ENCODE measurements at places on chromosomes 7 and 10.

- DNase-seq, result no peak
Observed at GRCh38 chr10:100448951-100449350, 13.9 kb upstream of the WNT8B start.

DNA sequence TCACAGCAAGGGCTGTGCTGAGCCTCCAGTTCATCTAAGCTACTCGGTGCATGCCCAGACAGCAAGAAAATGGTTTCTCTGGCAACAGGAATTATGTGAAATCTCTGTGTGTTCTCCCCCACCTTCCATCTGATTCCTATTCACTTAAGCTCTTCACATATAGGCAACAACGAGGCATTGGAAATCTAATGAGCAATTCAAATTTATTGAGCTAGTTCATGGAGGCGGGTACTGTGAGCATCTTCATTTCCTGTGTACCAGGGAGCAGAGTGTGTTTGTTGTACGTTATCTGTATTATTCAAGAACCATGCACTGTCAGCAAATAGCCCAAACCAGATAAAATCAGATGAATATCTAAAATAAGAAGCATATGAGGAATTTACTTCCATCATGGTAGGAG, 739.1 kb downstream of the MAGI2 start:
- DNase-seq, result no peak

- DNase-seq, result no peak
Observed at GRCh38 chr7:10874666-10875065, 99.0 kb upstream of the PHF14 start.

DNA sequence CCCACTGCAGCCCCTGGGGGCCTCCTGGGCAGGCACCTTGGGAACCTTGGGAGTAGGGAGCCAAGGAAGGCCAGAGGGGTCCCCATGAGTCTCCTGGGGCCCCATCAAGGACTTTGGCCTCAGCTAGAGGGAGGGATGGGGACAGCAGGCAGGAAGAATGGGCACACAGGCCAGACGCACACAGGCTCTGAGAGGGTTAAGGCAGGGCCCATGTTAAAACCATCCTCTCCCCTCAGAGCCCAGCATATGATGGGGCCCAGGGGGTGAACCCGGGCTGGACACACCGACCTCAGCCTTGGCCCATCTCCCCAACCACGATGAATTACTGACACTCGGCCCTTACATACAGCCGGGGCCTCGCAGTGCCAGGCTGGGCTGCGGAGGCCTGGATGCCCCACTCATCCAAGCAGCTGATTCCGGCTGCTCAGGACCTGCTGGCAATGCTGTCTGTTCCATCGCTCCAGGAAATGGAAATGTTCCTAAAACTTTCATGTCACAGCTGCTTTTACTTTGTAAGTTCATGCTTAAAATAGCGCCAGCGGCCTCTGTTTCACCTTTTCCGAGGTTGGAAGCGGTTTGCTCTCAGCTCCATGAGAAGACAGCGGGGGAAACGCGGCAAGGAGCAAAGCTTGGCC, 17.3 kb upstream of the INPP5A start:
- no peak for DNase-seq

- DNase-seq, result no peak
Observed at GRCh38 chr7:142586611-142587010, 162.7 kb upstream of the PRSS1 start.

DNA sequence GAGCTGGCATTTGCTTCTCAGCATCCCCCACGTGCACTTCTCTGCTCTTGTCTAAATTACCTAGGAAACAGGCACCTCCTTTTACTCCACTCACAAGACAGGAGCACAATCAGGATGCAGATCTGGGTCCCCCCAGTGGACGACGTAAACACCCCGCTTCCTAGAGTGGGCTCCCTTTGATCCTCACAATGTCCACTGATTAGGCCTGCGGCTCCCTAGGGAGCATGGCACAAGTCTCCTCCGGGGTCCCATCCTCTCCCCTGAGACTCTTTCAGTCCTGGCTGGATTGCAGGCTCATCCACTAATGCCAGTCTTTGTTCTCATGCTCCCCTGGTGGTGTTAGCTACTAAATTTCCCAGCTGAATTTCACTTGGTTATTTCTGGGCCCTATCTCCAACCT, 98.3 kb downstream of the GLI3 start:
- DNase-seq, result no peak

DNA sequence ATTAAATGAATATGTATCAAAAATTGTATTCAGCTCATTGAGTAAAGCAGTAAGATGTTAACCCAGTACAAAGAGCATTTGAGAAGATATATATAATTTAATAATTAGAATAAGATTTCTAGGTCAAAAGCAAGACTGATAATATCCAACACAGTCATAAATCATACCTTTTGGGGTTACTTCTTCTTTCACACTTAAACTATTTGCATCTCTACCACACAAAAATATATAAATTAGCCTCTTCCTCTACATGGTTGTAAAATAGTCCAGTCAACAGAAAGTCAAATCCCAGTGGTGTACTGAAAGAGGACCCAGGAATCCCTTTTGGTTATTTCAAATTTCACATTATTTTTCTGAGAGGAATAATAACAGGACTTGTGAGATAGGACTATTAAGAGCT, 204.6 kb upstream of the INHBA start:
- no peak for DNase-seq

- no peak for DNase-seq
Observed at GRCh38 chr10:94349327-94349726, 13.4 kb downstream of the NOC3L start.

- no peak for DNase-seq
Observed at GRCh38 chr10:80064120-80064886, 14.2 kb upstream of the TMEM254 start.

DNA sequence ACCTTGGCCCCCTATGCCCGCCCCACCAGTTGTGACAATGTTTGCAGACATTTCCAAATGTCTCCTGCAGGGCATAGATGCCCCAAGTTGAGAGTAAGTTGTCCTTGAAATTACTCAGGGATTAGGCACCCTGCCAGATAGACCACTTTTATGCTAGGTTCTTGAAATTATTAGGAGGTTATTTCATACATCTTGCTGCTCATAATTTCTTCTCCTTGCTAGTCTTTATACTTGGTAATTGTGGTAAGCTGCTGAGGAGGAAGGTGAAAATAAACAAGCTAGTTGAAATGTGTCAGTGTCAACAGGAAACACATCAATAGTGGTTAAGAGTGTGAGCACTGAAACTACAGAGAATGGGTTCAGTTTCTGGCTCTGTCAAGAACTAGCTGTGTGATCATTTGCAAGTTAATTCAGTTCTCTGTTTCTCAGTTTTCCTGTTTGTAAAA, 63.7 kb upstream of the AOAH start:
- no peak for DNase-seq

DNA sequence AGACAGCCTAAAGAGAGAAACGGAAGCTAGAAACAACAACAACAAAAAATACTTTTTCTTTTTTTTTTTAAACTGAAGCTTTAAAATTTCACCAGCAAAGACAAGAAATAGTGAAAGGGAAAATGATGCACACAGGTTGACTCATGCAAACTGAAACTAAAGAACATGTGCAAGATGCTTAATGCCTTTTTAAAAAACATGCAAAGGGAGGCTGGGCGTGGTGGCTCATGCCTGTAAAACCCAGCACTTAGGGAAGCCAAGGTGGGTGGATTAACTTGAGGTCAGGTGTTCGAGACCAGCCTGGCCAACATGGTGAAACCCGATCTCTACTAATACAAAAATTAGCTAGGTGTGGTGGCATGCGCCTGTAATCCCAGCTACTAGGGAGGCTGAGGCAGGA, 15.1 kb upstream of the CUBN start:
- no peak for DNase-seq

DNA sequence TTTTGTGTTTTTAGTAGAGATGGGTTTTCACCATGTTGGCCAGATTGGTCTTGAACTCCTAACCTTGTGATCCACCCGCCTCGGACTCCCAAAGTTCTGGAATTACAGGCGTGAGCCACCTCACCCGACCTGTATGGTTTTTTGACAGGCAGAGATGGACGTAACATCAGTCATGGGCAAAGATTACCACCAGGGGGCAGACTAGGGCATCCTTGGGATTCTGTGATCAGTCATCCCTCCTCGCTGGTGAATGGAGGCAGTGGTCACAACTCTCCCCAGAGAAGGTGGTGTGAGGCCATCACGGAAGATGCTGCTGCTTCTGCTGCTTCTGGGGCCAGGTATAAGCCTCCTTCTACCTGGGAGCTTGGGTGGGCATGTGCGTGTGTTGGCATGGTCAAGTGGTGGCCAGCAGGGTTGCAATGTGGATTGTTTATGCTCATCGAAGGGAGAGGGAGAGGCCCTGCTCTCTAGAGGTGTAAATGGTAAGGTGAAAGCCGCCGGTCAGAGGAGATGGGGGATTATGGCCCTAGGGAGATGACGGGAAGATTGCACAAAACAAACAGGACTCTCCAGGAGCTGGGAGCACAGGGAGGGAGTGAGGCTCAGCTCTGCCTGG, 122.7 kb upstream of the PRSS1 start:
- DNase-seq, result no peak

DNA sequence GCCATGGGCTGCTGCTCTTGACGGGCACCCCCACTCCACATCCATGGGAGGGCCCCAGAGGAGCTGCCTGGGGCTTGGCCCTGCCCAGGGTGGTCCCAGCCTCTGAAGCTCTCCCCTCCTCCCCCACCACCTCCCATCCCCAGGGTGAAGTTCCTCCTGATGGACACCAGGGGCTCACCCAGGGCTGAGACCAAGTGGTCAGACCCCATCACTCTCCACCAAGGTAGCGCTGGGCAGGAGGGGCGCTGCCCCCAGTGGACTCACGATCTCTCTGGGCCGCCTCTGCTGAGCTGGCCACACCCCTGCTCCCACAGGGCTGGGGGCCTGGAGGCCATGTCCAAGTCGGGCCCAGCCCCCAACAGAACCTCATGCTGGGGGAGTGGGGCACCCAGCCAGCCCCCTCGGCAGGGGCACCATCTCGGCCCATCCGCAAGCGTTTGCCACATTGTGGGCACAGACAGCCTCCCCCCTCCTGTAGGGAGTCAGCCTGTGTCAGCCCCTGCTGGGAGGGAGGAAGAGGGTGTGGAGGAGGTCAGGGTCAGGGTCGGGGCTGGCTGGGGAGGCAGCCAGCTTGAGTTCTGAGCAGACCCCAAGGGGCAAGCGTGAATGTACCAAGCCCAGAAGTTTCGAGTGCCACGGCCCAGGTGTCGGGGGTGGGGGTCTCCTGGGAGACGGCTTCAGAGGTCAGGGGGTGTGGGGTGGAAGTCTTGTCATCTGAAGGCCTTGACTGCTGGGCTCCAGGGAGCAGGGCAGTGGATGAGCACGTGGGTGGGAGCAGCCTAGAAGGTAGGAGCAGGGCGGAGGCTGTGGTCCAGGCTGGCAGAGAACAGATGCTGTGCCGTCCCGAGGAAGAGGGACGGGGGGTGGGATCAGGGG, 2.8 kb downstream of the UPK3B start:
- no peak for DNase-seq

DNA sequence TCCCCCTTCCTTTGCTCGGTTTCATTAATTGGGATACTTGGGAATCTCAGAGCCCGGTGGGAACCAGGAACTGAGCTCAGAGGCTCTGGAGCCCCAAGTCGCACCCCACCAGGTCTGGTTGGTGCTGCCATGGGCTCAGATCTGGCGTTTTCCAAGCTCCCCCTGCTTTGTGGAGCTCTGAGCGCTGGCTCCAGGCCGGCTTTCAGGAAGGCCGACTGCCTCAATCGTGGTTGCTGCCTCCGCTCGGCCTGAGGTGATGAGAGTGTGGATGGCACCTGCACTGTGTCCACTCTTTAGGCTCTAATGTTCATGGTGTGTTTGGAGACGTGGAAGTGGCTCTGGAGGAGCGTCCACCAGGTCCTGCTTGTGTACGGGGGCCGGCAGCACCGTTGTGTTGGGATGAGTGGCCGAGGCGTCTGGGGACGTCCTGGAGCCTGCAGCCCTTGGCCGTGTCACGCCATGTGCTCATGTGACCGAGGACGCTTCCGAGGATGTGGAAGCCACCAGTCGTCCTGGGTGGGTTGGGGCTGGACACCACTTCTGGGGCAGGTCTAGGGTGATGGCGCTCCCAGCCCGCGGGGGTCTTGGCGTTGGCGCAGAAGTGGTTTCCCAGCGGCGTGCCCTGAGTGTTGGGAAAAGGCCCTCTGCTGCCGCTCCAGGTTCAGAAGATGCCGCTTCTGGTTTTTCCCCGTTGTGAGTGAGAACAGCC, 8.2 kb downstream of the INPP5A start:
- no peak for DNase-seq

- no peak for DNase-seq
Observed at GRCh38 chr10:133173860-133174640, 14.0 kb downstream of the KNDC1 start.

GRCh38 chr10:120465138-120465537, 8.1 kb downstream of the PLPP4 start:
- DNase-seq, result no peak

DNA sequence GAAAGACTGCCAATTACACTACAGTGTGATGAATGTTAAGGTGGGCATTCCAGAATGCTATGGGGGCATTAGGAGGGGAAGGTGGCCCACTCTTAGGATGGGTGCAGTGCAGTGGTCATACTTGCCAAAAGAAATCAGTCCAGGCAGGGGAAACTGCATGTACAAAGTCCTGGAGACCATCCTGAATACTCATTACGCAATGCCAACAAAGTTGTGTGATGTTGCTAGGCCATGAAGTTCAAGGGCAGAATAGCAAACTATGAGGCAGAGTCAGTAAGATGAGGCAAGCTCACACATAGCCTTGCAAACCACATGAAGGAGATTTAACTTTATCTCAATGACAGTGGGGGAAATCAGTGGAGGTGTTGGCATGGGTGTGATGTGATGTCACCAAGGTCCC, 49.8 kb upstream of the SLC35B4 start:
- DNase-seq, result no peak

DNA sequence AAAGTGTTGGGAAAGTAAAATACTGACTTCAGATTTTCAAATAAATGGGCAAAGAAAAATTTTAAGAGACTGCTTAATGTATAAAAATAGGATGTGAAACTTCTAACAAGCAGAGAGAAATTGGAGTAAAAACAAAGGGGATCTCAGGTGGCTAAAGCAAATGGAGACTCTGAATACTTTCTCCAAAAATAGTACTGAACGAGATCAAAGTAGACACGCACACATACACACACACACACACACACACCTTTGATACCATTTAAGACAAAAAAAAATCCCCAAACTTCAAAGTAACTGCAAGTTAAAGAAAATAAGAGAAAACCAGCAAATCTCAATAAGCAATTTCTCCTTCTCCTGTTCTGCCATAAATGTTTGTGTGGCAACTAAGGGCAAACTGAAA, 307.3 kb downstream of the CRPPA start:
- no peak for DNase-seq

GRCh38 chr10:49286686-49287085, 12.3 kb upstream of the C10orf71 start:
- no peak for DNase-seq

DNA sequence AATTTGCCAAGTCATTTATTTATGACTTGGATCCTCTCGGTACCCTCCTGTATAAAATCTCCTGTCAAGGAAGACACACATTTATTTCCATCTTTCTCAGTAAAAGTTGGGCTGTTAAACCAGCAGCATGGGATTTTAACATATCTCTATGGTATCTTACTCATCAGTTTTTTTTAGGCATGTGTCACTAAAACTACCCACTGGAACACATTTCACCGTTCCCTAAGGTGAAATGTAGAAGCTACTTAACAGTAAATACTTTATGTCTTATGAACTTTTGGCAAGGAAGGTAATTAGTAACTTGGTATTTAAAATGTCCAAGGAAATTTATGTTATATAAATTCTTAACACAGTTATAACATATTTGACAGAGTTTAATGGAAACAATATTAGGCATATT, 152.5 kb upstream of the HDAC9 start:
- DNase-seq, result no peak

Data from RWPE1 (cell line).